ENCODE measurements at places on chromosomes 5 and 9.

DNA sequence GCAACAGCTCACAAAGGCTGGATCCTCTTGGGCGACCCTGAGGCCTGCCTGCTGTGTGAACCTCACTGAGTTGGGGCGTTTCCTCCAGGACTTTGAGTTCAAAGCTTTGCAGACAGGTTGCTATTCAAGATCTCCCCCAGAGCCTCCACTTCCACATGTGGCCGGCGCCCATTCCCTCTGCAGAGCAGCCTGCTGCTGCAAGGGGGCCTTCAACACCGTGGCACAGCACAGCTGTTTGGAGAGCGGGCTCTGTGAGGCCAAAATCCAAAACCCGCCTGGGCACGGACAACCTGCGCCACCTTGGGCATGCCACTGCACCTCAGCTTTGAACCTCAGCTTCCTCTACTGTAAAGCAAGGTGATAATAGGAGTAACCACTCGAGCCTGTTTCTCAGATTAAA lies 160.3 kb downstream of the DAB2IP start:
- DNase-seq, result no peak

DNA sequence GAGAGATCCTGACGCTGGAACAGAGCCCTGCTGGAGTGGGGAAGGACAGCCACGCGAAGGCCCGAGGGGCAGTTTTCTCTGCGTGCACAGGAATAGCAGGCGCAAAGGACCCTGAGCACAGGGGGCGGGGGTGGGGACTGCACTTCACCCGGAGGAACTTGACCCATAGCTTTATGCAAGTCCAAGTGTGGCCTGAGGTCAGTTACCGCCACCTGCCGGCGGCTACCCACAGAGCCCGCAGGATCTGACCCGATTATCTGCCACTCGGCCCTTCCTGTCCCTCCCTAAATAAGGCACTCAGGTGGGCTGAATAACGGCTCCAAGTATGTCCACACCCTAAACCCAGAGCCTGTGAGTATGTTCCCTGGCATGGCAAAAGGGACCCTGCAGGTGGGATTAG lies 65.4 kb upstream of the FCN1 start:
- no peak for DNase-seq

DNA sequence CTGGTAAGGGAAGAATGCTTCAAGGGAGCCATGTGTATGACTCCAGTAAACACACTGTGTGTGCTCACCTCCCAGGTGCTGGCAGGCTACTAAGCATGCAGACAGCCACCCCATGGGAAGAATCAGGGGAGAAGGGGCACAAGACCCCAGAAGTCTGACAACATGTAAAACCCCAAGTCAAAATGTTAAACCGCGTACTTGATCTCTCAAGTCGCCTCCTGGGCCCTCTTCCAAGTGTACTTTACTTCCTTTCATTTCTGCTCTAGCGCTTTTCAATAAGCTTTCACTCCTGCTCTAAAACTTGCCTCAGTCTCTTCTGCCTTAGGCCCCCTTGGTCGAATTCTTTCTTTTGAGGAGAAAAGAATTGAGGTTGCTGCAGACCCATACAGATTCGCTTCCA lies 31.3 kb downstream of the DAPK1 start:
- no peak for DNase-seq

DNA sequence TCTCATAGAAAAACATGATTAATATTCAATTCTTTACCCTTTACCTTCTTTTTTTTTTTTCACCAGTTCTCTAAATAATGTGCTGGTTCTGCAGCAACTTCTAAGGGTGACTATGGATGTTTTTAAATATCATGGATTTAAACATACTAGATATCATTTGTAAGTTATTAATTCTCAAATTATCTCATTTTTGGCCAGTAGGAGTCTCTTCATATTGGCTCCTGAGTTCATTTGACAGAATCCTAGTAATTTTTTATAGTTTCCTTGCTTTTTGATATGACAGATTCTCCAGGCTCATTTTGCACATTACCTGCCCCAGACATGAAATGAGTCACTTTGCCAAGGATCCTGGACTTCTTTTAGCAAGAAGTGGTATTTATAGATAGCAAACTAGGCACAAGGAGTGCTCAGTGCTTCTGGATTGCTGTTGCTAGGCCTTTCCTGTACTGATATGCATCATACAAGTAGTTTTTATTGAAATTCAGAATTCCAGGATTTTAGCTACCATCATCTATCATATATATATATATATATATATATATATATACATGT lies 201.3 kb upstream of the IL12B start:
- DNase-seq, result no peak

- DNase-seq, result peak; percentile 13
Measured at GRCh38 chr9:98603821-98604383, 104.8 kb downstream of the GABBR2 start.

DNA sequence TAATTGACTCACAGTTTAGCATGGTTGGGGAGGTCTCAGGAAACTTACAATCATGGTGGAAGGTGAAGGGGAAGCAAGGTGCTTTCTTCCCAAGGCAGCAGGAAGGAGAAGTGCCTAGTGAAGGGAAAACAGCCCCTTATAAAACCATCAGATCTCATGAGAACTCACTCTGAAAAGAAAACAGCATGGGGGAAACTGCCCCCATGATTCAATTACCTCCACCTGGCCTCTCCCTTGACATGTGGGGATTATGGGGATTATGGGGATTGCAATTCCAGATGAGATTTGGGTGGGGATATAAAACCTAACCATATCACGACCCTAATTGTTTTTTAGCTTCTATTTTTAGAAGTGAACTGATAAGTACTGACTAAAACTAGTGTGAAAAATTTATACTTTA lies 1377.5 kb upstream of the DMAC1 start:
- no peak for DNase-seq

- no peak for DNase-seq
Measured at GRCh38 chr5:62376064-62376463, 27.6 kb downstream of the DIMT1 start.

- no peak for DNase-seq
Measured at GRCh38 chr5:20636686-20637085, 648.7 kb upstream of the CDH18 start.

DNA sequence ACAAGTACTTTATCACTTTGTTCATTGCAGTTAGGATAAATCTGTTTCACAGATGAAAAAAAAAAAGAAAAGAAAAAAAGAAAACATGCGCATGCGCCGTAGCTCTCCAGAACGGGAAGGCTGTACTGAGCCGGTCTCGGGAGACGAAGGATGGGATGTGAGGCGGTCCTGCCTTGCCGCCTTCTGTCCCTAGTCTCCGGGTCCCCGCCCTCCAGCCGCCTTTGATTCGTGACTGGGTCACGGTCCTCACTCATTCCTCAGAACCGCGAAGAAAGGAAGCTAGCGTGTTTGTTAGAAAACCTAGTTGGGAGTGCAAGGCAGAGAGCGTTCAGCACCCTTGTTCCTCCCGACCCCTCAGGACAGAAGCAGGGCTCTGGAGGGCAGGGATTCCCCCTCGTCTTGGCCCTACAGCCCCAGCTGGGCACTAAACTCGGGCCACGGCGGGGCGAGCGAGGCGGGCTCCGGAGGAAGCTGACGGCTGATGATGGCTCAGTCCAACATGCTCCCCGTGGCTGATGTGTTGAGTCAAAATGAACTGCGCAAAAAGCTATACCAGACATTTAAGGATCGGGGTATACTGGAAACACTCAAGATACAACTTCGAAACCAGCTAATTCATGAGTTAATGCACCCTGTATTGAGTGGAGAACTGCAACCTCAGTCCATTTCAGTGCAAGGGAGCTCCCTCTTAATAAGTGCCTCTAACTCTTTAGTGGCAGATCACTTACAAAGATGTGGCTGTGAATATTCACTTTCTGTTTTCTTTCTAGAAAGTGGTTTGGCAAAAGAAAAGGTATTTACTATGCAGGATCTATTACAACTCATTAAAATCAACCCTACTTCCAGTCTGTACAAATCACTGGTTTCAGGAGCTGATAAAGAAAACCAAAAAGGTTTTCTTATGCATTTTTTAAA lies 40.0 kb downstream of the CPLANE1 start:
- DNase-seq, result no peak

- no peak for DNase-seq
Measured at GRCh38 chr5:1325191-1325741, 19.6 kb downstream of the CLPTM1L start.

- DNase-seq, result no peak
Measured at GRCh38 chr5:174191850-174192655, 146.5 kb downstream of the NSG2 start.

DNA sequence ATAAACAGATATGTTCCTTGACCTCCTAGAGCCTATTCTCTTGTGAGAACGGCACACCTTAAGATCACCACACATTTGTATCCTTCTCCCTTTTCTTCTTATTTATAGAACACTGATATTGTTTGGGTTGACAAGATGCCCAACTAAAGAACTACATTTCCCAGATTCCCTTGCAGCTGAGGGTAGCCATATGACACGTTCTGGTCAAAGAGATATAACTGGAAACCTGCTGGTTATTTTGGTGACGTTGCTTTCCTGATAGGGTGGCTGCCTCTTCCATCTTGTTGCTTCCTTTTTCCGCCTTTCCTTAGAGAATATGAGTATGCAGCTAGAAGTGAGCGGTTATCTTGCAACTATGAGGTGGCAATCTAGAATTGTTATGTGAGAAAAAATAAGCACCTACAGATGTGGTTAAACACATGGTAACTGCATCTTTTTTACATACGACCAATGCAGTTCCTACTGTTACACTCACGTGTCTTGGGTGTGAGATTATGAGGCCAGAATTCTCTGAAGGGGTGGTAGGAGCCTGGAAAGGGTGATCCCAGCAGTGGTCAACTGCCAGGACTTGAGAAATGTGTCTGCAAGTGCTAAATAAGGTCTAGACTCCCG lies 72.9 kb downstream of the SEC61B start:
- DNase-seq, result no peak

GRCh38 chr9:91678807-91679580 lies 255.4 kb upstream of the NFIL3 start:
- no peak for DNase-seq

- DNase-seq, result no peak
Measured at GRCh38 chr9:37514999-37515398, 29.3 kb downstream of the POLR1E start.

DNA sequence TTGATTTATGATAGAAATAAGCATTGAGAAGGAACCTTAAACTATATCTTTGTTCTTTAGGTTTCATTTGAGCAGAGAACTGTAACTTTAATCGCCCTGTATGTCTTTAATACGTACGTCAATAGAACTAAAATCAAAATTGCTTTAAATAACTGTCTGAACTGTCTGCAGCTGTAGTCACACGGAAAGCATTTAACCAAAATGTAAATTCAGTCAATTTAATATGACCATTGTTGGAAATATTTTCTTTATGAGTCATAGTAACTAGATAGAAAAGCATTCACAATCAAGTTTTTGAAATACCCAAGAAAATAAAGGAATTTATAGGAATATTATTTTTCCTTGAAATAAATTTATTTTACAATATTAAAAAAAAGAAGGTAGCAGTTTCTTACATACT lies 157.1 kb upstream of the CDH6 start:
- no peak for DNase-seq

DNA sequence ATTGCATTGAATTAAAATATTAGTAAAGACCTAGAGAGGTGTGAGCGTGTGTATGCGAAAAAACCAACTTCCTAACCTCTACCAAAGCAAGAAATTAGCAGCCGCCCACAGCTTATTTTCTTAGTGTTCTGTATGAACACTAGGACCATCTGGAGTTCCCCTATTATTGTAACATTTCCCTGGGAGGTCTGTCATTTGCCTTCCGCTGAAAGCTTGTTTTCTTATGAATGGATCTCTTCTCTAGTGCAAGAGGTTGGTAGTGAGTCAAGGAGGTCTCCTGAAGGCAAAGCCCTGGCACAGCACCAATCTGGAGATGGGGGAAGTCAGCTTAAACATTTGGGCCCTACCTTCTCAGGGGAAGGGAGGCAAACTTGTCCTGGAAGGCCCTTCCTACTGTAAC lies 10.8 kb downstream of the TNFSF8 start:
- DNase-seq, result no peak

GRCh38 chr5:35067985-35068384 lies 20.2 kb upstream of the AGXT2 start:
- DNase-seq, result no peak

GRCh38 chr5:140113180-140113698 lies 670 bp upstream of the PURA start:
- DNase-seq, result no peak

DNA sequence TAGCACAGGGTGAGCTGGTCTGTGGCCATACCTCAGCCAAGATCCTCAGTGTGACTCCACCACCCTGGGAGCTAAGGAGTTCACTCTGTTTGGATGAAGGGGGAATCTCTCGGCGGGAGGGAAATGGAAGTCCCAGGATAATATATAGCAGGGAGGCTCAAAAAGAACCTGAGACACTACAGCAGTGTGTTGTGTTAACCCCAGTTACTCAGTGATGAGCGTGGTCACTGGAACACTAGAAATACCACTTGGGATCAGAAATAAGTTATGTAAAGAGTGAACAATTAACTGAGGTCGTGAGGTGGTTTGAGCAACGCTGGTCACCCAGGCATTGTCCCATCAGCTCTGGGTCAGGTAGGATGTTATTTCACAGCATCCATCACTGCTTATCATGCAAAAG lies 59.3 kb upstream of the ADAMTS16 start:
- DNase-seq, result no peak

DNA sequence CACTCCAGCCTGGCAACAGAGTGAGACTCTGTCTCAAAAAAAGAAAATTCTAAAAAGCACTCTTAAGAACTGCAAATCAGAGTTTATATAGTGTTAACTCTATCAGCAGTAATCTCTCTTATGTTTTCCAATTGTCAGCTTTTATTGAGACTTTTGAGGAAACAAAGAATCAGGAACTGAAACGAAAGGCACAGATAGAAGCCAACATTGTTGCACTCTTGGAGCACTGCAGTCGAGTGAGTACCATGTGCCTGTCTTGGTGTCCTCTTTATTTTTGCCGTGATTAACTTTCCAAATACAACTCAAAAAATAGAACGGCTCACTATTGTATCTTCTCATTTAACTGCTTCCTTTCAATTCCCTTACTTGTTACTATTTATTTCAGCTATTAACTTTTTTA lies 41.7 kb upstream of the LRRC19 start:
- DNase-seq, result no peak
